ENCODE measurements at places on chromosomes 5 and 9.

- DNase-seq: no peak
These were observed 30.2 kb downstream of the SH3PXD2B start for GRCh38 chr5:172424111-172424490.

DNA sequence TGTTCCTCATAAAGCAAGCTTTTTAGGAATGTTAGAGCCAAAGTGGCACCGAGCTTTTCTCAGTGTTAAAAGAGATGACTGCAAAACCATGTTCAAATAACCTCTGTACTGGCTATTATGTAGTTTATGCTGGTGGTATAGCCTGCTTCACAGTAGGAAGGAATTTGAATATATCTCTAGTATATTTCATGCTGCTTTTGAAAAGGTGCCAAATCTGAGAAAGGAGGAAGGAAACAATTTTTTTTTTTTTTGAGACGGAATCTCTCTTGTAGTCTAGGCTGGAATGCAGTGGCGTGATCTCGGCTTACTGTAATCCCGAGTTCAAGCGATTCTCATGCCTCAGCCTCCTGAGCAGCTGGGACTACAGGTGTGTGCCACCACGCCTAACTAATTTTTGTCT lies 13.5 kb downstream of the CREBRF start:
- no peak for DNase-seq

DNA sequence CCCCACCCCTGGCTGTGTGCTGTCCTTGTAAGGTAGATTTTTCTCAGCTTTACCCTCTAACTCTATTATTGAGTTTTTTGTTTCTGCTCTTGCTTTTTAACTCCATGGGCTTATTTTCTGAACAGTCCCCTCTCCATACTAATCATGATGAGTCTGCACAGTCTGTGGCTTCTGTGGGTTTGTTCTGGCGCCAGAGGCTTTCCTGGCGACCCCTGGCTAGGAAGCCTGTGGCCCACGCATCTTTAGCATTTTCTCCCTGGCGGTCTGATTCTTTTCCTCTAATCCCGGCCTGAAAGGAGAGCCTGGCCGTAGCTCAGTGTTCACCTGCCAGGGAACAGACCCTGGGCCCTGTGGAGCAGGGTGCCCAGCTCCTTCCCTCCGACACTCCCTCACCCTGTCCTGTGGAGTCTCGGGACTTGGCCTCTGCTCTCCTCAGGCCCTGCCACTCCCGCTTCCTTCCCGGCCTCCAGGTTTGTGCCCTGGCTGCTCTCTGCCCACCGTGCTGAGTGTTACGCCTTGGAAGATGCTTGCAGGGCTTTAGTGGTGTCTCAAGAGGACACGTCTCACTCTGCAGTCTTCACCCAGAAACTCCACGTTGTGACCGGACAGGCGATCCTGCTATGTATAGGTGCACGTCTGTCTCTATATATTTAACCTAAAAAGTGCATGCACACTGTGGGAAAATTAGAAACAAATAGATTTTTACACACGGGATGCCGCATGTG lies 31.7 kb upstream of the LRRC14B start:
- DNase-seq: no peak

- DNase-seq: no peak
These were observed 17.0 kb downstream of the RALGDS start for GRCh38 chr9:133103987-133104505.

DNA sequence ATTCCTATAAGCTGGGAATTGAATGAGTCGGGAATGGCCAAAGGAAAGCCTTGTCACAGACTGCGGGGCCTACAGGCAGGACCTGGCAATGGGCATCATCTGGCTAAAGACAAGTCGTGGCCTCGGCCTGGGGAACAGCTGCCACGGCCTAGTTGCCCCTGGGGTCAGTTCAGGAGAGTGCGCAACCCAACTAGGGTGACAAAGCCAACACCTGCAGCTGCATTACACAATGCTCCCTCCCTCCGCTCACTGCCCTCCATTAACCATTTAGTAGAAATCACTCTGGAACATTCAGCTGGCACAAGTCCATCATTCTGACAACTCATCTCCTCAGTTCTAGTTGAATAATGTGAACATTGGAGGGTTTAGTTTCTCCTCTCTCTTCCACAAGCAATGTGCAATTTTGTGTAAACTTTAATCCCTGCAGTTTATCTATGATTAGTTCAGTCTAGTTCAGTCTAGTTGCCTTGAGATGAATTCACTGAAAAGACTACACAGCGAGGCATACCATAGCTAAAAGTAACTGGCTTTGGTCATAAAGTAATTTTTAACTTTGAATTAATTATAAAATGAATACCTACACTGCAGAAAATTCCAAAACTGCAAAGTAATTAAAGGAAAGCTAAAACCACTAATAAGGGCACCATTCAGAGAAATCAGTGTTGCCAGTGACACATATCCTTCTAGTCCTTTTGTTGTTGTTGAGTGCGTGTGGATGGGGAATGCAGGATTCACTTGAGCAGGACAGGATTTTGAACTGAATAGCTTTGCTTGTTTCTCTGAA lies 5.1 kb downstream of the GLDC start:
- no peak for DNase-seq

DNA sequence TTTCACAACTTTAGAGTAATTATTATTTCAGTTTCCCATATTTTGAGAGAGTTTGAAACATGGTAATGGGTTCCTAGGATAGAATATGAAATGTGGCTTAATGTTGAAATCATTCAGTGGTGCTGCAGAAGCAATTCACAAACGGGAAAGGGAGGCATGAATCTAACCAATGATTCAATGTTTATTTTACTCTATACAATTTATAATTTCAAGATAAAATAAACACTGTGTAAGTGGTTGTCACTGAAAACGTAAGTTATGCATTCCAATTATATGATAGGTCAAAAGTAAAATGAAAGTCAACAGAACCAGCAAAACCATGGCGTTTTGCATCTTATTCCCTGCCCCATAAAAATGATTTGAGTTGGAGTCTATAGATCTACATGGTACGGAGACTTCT lies 1207.1 kb upstream of the CDH18 start:
- DNase-seq: no peak

DNA sequence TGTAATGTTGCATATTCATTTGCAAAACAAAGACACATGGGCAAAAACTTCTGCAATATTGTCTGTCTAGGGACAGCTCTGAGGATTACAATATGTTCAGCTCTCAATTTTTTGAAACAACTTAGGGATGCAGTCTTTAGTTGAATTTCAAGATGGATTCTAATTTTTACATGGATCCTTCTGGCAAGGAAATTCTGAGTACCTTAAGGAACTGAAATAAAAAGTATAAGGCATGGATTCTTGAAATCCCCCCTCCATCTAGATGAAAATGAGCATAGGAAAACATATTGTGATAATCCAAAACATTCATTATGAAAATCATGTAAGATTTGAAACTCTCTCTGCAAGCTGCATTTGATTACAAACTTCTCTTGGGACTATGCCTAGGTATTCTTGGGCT lies 568.6 kb downstream of the CETN3 start:
- DNase-seq: no peak

- no peak for DNase-seq
These were observed 680.6 kb downstream of the ELAVL2 start for GRCh38 chr9:23145467-23145866.

GRCh38 chr9:137972988-137973470 lies 95.4 kb downstream of the CACNA1B start:
- DNase-seq: no peak

GRCh38 chr5:13591621-13592020 lies 352.9 kb downstream of the DNAH5 start:
- DNase-seq: no peak

GRCh38 chr5:3386637-3387036 lies 209.0 kb upstream of the IRX1 start:
- no peak for DNase-seq

- no peak for DNase-seq
These were observed 335.3 kb upstream of the TLE4 start for GRCh38 chr9:79236466-79236865.

- DNase-seq: no peak
These were observed 1131.0 kb downstream of the MAT2B start for GRCh38 chr5:164636456-164636855.

DNA sequence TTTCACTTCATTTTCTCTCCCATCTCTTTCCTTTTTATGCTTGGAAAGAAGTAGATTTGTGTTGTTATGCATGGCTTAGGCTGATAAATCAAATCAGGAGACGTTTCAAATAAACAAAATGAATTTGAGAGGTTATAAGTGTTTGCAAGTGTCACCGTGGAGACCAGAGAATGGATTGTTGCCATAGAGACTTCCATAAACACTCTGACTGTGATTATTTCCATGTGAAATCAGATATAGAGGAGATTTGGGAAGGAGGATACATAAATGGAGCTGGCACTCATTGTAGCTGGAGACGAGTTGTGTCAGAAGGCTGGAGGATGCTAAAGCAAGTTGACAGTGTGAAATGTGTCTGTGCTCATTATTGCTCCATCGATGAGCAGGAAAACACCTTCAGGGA lies 84.2 kb upstream of the PCSK1 start:
- no peak for DNase-seq

DNA sequence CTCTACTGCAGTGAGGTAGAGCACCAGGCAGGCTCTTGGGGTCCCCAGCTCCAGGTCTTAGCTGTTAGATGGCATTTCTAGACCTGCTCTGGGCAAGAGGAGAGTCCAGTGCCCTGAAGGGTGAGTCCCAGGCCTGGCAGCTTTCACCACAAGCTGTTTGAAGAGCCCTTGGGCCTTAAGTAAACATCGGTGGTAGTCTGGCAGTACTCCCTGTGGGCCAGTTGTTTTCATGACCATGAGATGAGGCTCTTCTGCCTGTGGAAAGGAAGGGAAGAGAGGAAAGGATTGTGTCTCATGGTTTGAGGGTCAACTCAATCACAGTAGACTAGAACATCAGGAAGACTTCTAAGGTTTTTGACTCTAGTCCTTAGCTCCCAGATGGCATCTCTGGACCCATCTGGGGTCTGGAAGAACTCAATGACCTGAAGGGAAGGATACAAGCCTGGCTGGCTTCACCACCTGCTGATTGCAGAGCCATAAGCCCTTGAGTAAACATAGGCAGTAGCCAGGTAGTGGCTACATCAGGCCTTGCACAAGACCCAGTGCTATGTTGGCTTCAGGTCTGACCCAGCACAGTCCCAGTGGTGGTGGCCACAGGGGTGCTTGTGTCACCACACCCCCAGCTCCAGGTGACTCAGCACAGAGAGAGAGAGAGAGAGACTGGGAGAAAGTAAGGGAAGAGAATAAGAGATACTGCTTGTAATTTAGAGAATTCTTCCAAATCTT lies 114.3 kb upstream of the PCSK5 start:
- no peak for DNase-seq

DNA sequence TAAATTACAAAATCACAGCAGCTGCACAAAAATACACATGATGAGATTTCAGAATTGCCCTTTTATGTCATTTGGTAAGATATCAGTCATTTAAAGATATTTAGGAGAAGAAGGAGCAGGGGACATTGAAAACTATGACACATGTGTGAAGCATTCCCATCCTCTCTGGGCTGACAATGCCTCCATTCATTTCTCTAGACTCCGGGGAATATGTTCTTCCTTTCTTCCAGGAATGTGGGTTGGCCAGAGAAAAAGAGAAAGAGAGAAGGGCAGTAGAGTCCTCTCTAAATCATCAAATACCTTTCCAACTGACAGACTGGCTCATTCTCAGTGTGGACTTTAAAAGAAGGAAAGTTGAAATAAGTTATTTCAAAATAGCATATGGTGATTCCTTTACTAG lies 205.6 kb upstream of the ADAMTSL1 start:
- no peak for DNase-seq

DNA sequence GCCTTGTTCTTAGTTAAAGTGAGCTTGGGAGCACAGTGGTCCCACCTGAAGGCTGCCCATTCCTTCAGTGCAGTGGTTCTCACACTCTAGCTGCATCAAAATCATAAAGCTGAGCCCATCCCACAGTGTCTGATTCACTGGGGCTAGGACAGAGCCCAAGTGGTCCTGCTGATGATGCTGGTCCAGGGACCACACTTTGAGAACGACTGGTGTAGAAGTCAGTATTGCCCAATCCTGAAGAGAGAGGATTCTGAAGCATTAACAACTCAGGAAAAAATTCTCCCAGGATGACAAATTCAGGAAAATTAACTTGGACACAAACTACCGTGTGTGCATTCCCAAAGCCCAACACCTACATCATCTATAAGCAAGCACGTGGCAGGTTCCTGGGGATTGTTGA lies 176.2 kb downstream of the GABBR2 start:
- DNase-seq: no peak

DNA sequence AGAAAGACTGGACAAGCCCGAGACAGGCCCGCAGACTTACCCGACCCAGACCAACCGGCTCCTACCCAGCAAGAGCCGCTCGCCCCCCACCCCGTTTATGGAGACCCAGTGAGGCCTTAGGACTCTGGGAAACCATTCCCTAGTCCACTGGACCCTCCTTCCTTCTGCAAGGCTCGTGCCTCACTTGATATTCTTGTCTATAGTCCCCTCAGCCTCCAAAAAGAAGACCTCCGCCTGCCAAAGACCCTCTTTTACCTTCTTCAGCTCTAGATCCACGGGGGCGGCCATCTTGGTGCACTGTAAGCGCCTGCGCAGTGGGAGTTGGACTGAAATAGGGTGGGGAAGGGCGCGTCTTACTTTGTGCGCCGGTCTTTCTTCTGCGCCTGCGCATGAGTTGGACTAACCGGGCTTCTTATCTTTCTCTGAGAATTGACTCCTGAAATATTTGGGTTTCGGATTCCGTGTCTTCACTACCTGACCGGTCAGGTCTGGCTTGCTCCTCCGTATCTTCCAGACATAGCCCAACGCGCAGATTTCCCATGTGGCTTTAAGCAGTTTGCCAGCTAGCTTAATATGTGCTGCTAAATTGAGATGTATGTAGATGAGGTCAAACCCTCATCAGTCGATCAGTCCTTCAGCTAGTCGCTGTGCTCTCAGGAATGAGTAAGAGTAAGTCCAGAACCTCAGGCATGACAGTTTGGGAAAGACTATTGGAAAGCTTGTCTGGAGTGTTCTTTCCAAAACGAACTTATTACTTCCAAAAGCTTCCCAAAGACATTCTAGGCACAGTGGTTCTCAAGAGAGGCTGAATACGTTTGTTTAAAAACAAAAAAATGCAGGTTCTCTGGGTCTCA lies at the start of gene PFDN1:
TSS of gene PFDN1 (minus strand) at position 316 of the 854 bp plus-strand sequence. CDS start at position 288, 28 bp downstream.
- DNase-seq: peak; percentile 97

GRCh38 chr5:159106193-159106568 lies 6.5 kb upstream of the EBF1 start:
- no peak for DNase-seq

DNA sequence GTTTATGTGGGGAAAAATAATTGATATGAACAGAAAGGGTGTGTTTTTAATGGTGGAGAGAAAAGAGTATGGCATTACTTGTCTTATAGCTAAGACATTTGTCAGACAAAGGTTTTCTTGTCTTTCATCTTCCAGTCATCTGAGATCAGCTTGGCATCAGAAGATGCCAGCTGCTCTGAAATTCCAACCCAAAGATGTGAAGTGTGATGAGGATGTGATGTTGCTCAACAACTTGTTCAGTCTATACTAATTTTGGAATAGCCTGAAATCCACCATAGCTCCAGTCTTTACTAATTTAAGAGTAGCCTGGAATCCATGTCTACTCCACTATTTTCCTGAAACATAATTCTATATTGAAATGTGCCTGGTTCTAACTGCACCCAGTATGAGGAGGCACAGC lies 182.3 kb downstream of the CFAP90 start:
- no peak for DNase-seq

DNA sequence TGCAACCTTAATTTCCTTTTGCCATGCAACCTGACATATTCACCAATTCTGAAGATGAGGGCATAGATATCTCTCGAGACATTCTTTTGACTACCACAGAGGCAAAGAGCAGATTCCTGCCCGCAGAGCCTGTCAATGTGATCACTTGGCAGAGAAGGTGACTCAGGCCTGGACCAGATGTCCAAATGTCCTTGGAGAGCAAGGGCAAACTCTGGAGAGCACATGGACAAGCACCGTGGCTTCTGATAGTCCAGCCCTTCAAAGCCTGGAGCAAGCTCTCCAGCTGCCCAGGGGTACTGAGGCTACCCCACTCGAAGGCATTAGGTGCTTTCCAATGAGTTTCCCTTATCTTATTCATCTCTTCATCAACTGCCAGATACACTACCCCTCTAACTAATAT lies 50.4 kb upstream of the ALDH1B1 start:
- no peak for DNase-seq

Measured in K562 (cell line).